Liver (tissue), 10 donors: ENCODE measurements at places on chromosomes 2 and 18.

DNA sequence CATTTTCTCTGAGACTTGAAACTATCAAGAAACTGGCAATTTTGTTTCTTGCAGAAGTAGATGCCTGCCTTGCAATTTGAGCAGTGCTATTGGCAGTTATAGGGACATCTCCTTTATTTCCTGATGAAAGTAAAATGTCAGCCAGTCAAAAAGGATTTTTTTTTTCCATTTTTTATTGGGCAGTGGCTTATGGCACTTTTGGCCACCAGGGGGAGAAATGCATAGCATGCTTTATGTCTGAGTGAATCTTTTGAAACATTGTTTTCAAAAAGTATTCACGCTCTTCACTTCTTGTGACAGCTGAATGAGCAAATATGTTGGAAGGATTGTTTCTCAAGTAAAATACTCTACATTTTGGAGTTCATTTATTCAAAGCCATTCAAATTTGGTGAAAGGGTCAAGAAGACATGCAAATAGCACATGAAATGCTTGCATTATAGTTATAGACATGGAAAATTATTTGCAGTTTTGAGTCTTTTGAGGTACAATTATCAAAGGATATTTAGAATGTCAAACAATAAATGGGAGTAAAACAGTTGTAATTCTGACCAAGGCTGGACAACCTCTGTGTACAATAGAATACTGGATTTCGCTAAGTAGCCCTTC lies 491.0 kb downstream of the CDH2 start:
- H3K27ac ChIP-seq: no peak overlapping the region
- H3K4me1 ChIP-seq: no peaks in the 10 kb centered on the region
- H3K36me3 ChIP-seq: no peaks in the 10 kb centered on the region
- H3K4me3 ChIP-seq: no peak overlapping the region

DNA sequence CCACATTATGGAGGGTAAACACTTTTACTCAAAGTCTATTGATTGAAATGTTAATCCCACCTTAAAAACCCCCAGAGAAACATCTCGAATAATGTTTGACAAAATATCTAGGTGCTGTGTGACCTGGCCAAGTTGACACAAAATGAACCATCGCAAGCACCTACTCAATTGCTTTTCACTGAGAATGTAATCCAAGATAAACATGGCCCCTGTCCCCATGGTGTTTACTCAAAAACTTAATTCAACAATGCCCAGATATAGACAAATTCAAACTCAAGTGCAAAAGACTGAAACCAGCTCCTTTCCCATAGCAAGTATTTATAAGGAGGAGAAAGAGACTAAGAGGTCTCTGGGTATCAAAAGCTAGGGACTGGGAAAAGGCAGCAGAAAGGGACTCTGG lies 15.0 kb upstream of the ACMSD start:
- H3K36me3 ChIP-seq: no peaks in the 10 kb centered on the region
- DNase-seq: no peak
- peak overlapping the region; percentile 79 for H3K27ac ChIP-seq
- peaks cover 20% of the 10 kb centered on the region for H3K4me1 ChIP-seq

- no peak for DNase-seq
- no peak overlapping the region for H3K4me3 ChIP-seq
- H3K4me1 ChIP-seq: no peaks in the 10 kb centered on the region
- no peaks in the 10 kb centered on the region for H3K36me3 ChIP-seq
- no peaks in the 10 kb centered on the region for H3K27me3 ChIP-seq
These were observed 139.3 kb downstream of the KCTD1 start for GRCh38 chr18:26409091-26409490.

DNA sequence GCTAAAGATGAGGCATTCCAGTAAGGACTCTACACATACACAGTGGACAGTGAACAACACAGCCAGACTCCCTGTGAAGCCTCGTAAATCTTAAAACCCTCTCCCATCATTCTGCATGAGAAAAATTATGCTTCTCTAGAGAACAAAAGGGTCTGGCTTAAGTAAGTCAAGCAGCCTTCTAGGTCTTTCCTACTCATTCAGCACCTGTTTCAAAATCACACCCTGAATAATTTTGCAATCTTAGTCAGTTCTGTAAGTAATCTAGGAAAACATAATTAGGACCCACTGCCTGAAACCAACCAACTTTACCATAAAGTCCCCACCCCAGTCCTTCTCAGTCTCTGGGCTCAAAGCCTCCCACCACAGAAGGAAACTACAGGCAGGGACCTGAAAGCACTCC lies 19.7 kb downstream of the IAH1 start:
- H3K4me1 ChIP-seq: no peaks in the 10 kb centered on the region
- H3K27me3 ChIP-seq: no peaks in the 10 kb centered on the region
- H3K27ac ChIP-seq: no peak overlapping the region
- no peak overlapping the region for H3K4me3 ChIP-seq
- DNase-seq: no peak

DNA sequence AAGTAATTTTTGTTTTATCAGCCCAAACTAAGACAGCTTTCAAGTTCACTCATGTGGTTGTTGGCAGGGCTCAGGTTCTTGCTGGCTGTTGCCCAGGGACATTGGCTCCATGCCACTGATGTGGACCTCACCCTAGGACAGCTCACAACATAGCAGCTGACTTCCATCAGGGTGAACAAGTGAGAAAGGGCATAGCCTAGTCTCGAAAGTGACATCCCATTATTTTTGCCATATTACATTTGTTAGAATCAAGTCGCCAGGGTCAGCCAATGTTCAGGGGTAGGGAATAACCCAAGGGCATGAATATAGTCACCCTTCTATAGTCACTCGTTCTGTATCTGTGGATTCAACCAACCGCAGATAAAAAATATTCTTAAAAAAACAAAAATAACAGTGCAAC lies 10.7 kb upstream of the CWC22 start:
- H3K27ac ChIP-seq: no peak overlapping the region
- no peaks in the 10 kb centered on the region for H3K36me3 ChIP-seq
- no peak for DNase-seq
- H3K4me1 ChIP-seq: no peaks in the 10 kb centered on the region
- H3K27me3 ChIP-seq: peaks cover 4% of the 10 kb centered on the region

DNA sequence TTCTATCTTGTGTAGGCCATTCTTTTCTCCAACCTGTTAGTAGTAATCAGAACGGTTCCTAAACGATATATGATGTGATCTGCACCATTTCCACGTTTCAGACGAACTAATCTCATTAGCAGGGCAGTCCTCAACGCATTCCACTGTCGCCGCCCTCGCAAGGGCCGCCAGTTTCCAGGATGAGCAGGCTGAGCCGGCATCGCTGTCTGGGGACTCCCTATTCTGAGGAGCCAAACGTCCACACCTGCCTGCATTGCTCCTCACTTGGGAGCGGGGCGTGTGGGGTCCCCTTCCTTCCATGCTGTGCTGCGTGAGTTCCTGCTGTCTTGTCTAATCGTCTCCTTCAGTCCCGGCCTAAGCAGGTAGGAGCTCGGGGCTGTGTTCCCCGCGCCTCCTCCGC lies 76.6 kb downstream of the PSMG2 start:
- H3K4me1 ChIP-seq: no peaks in the 10 kb centered on the region
- H3K27ac ChIP-seq: no peak overlapping the region
- DNase-seq: no peak

- DNase-seq: peak; percentile 69
- H3K4me3 ChIP-seq: no peak overlapping the region
- H3K27ac ChIP-seq: peak overlapping the region; percentile 85
- H3K4me1 ChIP-seq: peaks cover 50% of the 10 kb centered on the region
- H3K27me3 ChIP-seq: no peaks in the 10 kb centered on the region
These were observed 13.7 kb downstream of the HS6ST1 start for GRCh38 chr2:128304715-128305554.

- H3K27ac ChIP-seq: no peak overlapping the region
- peaks cover 2% of the 10 kb centered on the region for H3K27me3 ChIP-seq
- H3K4me1 ChIP-seq: peaks cover 7% of the 10 kb centered on the region
- DNase-seq: no peak
These were observed 618 bp upstream of the CHN1 start for GRCh38 chr2:175005733-175006264.

DNA sequence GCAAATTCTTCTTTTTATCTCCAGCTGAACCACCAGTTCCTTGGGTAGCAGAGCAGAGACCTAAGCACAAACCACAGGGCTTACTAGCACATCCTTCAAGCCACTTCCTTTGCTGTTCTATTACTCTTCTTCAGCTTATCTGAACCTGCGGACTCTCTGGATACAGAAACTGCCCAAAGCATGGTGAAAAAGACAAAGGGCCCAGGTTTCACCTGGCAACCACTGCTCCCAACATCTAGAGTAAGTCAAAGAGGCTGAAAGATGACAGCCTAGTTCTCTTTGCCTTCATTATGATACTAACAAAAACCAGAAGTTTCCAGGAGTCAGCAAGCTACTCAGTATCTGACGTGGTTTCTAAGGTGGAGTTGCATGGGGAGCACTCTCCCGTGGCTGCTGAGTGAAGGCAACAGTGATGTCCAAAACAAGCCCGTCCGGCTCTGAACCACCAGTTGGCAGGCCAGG lies 43.4 kb downstream of the KANSL3 start:
- H3K27ac ChIP-seq: no peak overlapping the region
- no peaks in the 10 kb centered on the region for H3K27me3 ChIP-seq
- H3K36me3 ChIP-seq: peaks cover 49% of the 10 kb centered on the region
- no peak for DNase-seq
- no peaks in the 10 kb centered on the region for H3K4me1 ChIP-seq

DNA sequence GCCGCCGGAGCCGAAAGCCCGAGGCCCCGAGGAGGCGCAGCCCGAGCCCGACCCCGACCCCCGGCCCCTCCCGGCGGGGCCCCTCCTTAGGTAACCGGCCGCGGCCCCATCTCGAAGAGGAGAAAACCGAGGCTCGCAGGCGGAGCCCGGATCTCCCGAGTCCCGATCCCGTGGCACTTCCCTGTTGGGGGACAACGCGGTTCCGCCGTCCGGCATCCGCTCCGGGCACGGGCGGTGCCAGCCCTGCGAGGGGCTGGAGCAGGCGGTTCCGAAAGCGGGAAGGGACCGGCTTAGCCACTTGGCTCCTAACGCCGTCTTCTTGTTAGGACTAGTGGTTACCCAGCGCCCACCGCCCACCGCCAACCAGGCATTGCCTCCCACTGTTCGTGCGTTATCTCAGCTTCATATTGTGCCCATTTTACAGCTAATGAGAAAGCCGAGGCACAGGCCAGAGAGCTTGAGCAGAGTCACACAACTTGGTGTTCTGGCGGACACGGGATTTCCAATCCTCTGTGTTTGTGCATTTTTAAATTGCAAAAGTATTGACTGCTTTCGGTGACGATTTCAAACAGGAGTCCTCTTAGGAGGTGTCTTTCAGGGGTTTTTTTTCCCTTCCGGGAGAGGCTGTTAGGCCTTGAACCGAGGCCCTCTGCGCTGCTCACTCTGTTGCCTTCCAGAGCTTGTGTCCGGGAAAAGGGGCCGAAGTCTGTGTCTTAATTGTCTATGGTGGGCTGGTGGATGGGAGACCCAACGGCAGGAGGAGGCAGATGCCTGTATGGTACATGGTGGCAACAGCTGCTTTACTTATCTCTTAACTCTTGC lies 562 bp downstream of the CENPA start:
- H3K4me3 ChIP-seq: peak overlapping the region; percentile 58
- no peaks in the 10 kb centered on the region for H3K36me3 ChIP-seq
- DNase-seq: peak; percentile 54
- H3K4me1 ChIP-seq: peaks cover 6% of the 10 kb centered on the region

DNA sequence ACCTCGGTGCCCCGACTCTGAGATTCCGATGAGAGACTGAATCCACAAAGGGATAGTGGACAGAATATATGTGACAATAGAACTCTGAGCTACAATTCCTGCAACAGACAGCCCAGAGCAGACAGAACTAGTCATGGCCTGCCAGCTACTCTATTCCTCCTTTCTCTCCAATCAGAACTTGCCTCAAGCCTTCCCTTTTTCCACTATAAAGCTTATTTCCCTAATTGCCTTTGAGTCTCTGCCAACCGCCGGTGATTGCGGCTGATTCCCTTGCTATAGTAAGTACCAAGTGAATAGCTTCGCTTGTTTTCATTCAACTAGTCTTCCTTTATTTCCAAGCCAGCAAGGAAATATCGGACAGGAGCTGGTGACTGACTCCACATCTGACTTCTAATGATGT lies 96.8 kb downstream of the DSC3 start:
- no peak for DNase-seq
- H3K4me3 ChIP-seq: no peak overlapping the region
- no peaks in the 10 kb centered on the region for H3K27me3 ChIP-seq
- H3K36me3 ChIP-seq: no peaks in the 10 kb centered on the region

GRCh38 chr18:75240433-75240832 lies 29.8 kb downstream of the TSHZ1 start:
- DNase-seq: no peak
- H3K4me3 ChIP-seq: no peak overlapping the region
- no peak overlapping the region for H3K27ac ChIP-seq
- H3K4me1 ChIP-seq: peaks cover 2% of the 10 kb centered on the region
- no peaks in the 10 kb centered on the region for H3K27me3 ChIP-seq

DNA sequence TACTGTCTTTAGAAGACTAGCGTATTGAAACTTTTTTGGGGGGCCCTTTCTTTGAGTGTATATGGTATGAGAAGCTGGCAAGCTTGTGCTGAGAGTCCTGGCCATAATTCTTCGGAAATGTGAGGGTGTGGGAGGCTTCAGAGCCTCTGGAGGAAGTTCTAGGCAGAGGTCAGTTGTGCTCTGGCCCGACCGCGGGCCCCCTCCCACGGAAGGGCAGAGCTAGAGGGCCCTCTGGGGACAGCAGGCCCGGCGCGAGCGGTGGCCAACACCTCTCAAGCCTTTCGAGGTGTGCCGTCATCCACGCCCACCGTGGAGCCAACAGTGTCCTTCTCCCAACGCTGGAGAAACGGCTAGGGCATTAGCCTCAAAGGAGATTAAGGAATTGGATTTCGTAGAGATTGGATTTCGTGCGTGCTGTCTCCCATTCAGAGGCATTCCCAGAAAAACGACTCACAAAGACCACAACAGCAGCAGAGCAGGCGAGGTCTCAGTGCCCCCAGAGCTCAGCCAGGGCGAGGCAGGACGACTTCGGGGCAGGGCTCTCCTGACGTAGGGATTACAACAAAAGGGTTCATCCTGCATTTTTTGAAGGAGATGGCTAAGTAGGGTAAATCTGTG lies 2.2 kb upstream of the MTCL1 start:
- no peak for DNase-seq
- no peak overlapping the region for H3K4me3 ChIP-seq
- no peaks in the 10 kb centered on the region for H3K27me3 ChIP-seq
- no peak overlapping the region for H3K27ac ChIP-seq
- no peaks in the 10 kb centered on the region for H3K36me3 ChIP-seq
- peaks cover 7% of the 10 kb centered on the region for H3K4me1 ChIP-seq

DNA sequence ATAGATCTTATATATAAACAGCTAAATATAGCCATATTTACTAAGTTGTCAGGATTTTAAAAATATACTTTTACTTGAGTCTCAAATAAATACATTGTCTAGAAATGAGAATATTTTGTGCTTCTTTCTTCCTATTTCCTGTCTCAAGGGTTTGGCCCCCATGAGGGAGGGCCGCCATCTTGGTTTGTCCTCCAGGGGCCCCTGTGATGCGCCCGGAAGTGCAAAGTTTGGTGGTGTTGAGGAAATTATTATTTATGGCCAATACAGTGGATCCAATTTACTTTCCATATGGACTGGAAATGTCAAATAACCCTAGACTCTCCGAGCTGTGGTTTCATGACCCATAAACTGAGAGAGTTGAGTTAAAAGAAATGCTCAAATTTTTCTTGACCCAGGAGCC lies 104.7 kb upstream of the OTOS start:
- peaks cover 3% of the 10 kb centered on the region for H3K4me1 ChIP-seq
- H3K27me3 ChIP-seq: no peaks in the 10 kb centered on the region
- no peak overlapping the region for H3K27ac ChIP-seq
- H3K36me3 ChIP-seq: no peaks in the 10 kb centered on the region
- DNase-seq: no peak
- H3K4me3 ChIP-seq: no peak overlapping the region
